Stimulated activated CD4-positive, alpha-beta T cell treated with anti-CD3 and anti-CD28 coated beads, TNF-alpha, amount 100 ng/mL, for 4 hours (primary cell): ENCODE measurements at places on chromosomes 12 and 14.

- peak; percentile 15 for DNase-seq
Measured at GRCh38 chr12:124636138-124636978, 68.9 kb upstream of the NCOR2 start.

GRCh38 chr14:95603415-95603814 is 68.6 kb downstream of the GLRX5 start:
- DNase-seq, result no peak

DNA sequence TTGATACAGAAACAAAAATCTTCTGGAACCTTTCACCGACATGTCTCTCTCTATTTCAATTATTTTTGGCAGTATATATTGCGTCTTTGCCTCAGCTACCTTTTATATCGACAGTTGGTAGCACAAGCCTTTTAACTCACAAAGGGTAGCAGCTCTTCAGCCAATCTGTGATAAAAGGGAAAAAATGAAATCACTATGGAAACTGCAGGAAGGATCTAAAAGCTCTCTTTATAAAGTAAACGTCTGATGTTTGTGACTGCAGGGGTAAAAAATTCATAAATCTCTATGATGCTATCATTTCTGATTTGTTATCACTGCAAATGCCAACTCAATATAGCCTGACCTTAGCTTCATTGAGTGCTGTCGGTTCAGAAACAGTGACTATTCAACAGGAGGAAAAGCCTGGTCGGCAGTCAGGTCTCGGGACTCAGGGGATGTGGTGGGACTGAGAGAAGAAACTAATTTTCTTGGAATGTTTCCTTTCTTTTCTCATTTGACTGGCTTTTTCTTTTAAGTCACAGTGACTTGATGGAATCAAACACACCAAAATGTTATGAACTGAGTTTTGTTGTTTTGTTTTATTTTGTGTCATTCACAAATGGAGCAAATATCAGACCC is 5.9 kb upstream of the RMST start:
- DNase-seq, result no peak

DNA sequence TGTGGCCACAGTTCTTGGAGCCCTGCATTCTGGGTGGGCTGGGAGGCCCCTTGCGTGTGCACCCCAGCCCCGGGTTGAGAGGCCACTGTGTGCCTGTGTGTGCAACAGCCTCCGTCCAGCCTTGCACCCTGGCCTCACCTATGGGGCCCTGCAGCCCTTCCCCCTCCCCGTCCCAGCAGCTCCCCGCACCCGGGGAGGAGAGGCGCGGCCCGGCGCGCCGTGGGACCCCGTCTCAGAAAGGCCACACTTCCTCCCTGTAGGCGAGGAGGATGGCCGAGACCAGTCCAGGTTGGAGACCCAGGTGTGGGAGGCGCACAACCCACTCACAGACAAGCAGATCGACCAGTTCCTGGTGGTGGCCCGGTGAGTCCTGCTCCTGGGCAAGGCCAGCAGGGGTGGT is 16.6 kb upstream of the CRIP2 start:
- no peak for DNase-seq

DNA sequence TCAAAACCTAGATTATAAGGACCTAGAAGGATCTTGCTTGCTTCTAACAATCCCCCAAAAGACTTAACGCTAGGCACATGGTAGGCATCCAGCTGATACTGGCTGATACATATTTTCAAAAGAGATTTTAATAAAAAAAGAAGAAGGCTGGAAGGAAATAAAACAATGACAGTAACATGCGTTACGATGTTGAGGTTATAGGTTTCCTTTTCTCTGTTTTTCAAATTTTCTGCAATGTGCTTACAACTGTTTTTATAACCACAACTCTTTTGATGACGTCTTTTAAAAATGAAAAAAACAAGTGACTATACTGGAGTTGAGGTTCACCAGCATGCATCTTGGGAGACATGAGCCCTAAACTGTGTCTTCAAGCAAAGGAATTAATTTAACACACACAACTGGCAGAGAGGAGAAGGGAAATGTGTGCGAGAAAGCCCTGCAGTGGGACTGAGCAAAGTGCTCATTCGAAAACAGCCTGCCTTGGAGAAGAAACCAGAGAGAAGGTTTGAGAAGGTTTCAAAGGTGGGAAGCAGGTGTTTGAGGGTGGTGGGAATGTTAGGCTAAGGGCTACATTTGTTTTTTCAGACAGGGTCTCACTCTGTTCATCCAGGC is 80.4 kb downstream of the DUSP16 start:
- no peak for DNase-seq

DNA sequence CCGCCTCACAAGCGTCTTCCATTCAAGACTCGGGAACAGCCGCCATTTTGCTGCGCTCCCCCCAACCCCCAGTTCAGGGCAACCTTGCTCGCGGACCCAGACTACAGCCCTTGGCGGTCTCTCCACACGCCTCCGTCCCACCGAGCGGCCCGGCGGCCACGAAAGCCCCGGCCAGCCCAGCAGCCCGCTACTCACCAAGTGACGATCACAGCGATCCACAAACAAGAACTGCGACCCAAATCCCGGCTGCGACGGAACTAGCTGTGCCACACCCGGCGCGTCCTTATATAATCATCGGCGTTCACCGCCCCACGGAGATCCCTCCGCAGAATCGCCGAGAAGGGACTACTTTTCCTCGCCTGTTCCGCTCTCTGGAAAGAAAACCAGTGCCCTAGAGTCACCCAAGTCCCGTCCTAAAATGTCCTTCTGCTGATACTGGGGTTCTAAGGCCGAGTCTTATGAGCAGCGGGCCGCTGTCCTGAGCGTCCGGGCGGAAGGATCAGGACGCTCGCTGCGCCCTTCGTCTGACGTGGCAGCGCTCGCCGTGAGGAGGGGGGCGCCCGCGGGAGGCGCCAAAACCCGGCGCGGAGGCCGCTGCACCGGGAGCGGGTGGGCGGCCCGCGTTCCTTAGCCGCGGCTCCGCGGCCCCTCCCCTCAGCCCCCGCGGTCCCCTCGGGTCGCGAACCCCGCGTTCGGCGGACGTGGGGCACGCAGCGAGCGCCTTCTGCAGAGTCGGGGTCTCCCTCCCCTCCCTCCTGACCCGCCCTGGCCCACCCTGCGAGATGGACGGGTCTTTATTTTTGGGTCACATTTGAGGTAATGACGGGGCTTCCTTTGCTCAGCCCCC is at the start of gene UBC:
Gene UBC, minus strand, starts transcription at position 259 of the 847 bp plus-strand sequence. CDS start 879 bp downstream, outside the sequence.
- peak; percentile 88 for DNase-seq

DNA sequence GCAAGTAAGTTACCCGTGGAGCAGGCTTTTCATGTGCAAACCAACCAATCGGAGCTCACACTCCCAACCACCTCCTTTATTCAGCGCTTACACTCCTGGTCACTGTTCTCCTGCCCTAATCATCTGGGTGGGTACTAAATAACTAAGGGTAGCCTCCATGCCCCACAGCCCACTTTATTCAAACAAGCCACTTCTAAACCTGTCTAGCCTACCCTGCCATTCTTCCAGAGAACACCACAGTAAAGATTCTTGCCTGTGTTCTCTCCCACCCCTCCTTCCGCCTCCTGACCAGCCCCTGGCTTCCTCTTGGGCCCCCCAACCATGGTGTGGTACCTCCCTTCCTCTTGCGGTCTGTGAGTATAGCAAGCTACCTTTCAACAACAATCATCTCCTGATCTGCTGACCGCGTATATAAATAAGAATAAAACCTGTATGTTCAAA is 581.9 kb downstream of the VRK1 start:
- no peak for DNase-seq

DNA sequence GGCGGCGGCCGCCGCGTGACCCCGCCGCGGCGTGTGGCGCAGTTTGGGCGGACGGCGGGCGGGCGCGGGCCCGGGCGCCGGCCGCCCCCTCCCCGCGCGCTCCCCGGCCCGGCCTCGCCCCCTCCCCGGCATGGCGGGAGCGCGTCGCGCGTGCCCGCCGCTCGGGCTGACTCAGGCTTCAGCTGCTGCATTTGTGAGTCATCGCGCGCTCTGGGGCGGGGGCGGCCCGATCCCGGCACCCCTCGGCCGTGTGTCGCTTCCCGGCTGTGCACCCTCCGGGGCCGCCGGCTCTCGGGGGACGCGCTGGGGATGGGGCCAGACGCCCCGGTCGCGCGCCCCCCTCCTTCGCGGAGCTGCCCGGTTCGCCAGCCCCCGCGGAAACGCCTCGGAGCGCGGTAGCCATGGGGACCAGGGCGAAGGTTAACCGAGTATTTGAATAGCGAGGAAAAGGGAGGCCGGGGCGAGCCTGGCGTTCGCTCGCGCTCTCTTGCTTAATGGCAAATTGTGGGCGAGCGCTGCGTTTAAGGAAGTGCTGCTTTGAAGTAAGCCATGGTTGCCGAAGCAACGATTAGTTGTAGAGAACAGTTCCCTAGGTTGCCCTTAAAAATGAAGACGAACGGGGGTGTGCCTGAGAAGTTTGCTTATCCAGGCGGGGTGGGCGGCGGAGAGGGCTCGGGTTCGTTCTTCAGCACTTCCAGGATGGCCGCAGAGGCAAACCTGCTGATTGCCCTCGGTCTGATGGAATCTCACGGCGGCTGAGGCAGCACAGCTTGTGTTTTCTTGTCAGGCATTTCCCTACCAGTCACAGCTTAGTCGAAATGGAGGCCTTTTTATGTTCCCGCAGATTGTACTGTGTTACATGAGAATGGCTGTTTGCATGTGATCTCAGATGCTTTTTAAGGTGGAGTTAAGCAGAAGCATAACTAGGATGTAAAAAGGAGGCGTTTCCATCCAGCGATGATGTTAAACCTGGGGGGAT is 896 bp downstream of the EIF5 start:
- peak; percentile 73 for DNase-seq

DNA sequence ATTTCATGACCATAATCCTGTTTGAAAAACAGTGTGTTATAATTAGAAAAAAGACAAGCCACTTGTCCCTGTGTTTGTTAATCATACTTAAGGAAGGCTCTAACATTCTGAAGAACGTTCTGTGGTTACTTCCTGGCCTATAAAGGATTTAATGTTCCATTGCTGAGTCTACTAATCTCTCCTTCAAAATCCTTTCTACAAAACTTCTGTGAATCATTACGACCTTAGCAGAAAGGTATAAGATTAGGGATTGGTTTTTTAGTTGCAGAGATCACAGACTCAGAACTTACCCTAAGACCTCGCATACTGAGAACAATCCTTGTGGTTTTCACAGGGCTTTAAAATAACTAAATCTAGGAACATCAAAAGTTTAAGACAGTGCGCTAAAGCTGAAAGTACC is 48.3 kb downstream of the TMCC3 start:
- DNase-seq, result no peak

GRCh38 chr12:124804011-124804621 is 59.5 kb downstream of the SCARB1 start:
- DNase-seq, result no peak

DNA sequence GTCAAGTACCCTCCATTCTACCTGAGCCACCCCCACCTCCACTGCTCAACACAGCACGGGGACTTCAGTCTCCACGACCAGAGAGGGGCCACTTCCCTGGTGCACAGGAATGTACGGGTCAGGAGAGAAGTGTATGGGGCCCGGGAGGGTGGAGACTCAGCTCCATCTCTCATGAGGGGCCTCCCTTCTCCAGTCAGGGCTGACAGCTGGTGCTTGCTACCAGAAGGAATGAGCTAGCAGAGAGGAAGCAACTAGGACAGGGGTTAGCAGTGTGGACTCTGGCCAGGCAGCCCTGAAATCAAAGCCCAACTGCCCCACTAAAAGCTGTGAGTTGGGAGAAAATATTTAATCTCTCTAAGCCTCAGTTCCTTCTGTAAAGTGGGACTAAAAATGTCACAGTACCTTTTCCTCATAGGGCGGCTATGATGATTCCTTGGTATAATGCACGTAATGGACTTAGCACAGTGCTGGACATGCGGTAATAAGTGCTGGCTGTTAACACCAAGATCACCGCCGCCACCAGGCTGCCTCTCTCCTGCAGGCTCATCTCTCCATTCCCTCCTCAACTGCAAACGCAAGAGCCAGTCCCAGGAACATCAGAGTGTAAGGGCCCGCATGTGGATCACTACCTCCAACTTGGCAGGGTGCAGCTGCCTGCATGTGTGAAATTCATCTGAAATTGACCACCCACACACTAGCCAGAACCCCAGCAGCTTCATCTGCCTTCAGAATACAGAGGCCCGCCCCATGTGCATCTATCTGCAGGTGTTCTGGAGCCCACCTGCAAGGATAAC is 14.6 kb downstream of the ACTN1 start:
- DNase-seq, result no peak

GRCh38 chr12:98466640-98467400 is 48.6 kb upstream of the TMPO start:
- no peak for DNase-seq

- no peak for DNase-seq
Measured at GRCh38 chr12:779745-780734, 27.7 kb downstream of the WNK1 start.

GRCh38 chr12:93614917-93615596 is 42.6 kb downstream of the SOCS2 start:
- DNase-seq, result no peak

DNA sequence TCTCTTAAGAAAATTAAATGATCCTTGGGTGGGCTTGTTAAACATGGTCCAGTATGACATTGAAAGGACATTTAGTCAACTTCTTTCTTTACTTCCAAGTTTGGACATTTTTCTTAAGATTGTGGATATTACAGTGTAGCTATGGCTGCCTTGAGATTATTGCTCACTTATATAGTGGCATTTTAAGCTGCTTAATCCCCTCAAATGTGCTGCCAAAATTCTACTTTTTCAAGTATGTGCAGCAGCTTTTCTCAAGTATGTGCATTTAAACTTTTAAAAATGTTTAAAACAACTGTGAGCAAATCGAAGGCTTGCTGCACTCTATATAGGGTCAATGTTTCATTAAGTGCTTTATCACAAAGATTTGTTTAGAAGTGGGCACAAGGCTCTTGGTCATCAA is 7.4 kb downstream of the TXNRD1 start:
- no peak for DNase-seq

GRCh38 chr12:94203796-94204195 is 55.4 kb downstream of the PLXNC1 start:
- no peak for DNase-seq

DNA sequence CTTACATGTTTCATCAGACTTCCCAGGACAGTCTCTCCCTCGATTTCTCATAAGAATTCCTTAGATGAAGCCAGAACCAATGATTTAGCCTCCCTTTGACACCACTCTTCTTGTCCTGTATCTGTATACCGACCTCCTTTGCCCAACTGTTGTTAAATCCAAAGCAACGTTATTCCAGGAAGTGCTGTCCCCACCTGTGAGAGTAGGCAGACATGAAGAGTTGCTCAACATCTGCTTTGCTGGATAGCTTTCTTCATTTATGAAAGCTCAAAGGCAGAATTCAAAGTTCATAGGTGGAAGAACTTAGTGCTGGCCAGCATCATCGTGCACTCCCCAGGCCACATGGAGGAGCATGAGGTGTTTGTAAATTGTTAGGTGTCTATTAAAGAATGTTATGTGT is 55.6 kb downstream of the GTF2A1 start:
- DNase-seq, result no peak

- DNase-seq, result no peak
Measured at GRCh38 chr12:57131896-57132744, 3.8 kb downstream of the LRP1 start.

- no peak for DNase-seq
Measured at GRCh38 chr12:131218026-131218922, 264.6 kb downstream of the ADGRD1 start.
